Upper lobe of left lung (tissue), 6 donors: ENCODE measurements at places on chromosomes 5 and 9. TPM values are rescaled to one million over a fixed set of nuclear protein-coding genes. Genes with fewer than 3 reads are reported as not detected.

The FSD1L gene
- 7.6 TPM for total RNA-seq

The TXNDC15 gene
- total RNA-seq: 58.8 TPM

The BTNL3 gene
- 0.57 TPM for total RNA-seq

The TSPAN17 gene
- total RNA-seq: 20.1 TPM

DNA sequence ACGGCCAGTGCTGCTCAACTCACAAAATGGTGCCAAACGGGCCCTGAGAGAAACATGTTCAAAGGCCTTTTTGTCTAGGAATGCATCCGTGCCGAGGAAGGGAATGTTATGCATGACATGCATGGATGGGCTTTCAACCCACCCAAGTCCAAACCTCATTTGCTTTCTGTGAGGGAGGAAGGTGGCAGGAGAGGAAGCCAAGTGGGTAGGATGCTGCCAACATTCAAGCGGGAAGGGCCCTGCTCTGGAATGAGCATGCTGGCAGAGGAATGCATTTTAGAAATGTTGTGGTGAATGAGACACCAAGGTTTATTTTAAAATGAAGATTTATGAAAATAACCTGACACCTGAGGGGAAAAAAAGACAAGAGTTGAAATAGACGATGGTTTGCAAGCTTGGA lies 479.1 kb downstream of the CCDC171 start:
- H3K27me3 ChIP-seq: no peaks in the 10 kb centered on the region
- no peak overlapping the region for H3K4me3 ChIP-seq
- no peaks in the 10 kb centered on the region for H3K4me1 ChIP-seq

DNA sequence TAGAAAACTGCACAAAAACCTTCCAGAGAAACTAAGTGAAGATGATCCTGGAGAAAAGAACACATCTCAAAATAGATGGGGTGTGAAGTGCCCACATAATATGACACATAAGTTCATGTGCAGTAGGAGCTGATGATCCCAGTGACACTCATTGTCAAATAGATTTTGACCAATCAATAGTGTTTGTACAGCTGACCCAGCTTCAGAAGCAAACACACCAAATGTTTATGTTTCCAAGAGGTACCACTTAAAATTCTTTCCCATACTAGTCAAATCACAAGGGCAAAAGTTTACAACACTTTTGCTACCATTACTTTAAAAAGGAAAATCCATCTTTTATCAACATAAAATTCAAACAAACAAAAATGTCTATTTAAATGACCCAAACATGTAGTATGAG lies 175.0 kb downstream of the MLLT3 start:
- H3K36me3 ChIP-seq: no peaks in the 10 kb centered on the region
- no peaks in the 10 kb centered on the region for H3K4me1 ChIP-seq
- DNase-seq: no peak
- H3K4me3 ChIP-seq: no peak overlapping the region
- no peak overlapping the region for H3K27ac ChIP-seq

- no peak overlapping the region for H3K4me3 ChIP-seq
- no peaks in the 10 kb centered on the region for H3K27me3 ChIP-seq
- H3K27ac ChIP-seq: no peak overlapping the region
- no peaks in the 10 kb centered on the region for H3K4me1 ChIP-seq
- DNase-seq: no peak
- H3K36me3 ChIP-seq: no peaks in the 10 kb centered on the region
Observed at GRCh38 chr9:77447646-77448045, 200.5 kb downstream of the GNA14 start.

DNA sequence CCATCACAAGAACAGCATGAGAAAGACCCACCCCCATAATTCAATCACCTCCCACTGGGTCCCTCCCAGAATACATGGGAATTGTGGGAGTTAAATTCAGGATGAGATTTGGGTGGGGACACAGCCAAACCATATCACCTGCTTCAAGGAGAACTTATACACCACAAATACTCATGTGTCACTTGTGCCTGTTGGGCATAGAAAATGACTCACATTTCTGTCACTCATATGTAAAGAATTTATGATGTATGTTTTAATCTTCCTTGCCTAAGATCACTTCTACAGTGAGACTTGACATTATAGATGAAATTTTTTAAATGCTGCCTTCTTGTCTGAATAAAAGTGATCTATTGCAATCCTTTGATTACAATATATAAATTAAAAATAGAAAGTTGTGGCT lies 23.0 kb upstream of the PRDM6 start:
- no peak for DNase-seq
- no peaks in the 10 kb centered on the region for H3K36me3 ChIP-seq

DNA sequence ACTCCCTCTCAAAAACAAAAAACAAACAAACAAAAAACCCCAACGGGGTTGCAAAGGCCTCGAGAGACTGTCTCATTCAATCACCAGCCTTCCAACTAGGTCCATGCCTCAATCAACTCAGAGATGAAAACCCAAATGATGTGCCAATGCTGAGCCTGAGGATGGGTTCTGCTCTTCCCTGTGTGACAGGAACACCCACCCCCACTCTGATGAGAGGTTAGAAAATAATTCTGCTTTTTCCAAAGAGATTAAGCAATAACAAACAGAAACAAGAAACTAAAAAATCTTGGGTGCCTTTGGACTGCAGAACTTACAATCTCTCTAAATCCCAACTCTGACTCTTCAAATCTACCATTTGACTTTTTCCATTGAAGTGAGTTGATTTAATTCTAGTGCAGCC lies 25.5 kb upstream of the FBP1 start:
- peaks cover 3% of the 10 kb centered on the region for H3K4me1 ChIP-seq
- H3K27me3 ChIP-seq: no peaks in the 10 kb centered on the region
- no peak overlapping the region for H3K27ac ChIP-seq

- no peak for DNase-seq
- no peak overlapping the region for H3K27ac ChIP-seq
- no peak overlapping the region for H3K4me3 ChIP-seq
- H3K27me3 ChIP-seq: no peaks in the 10 kb centered on the region
Observed at GRCh38 chr9:4287886-4288588, 11.8 kb downstream of the GLIS3 start.

- H3K4me3 ChIP-seq: peak overlapping the region; percentile 67
- H3K36me3 ChIP-seq: no peaks in the 10 kb centered on the region
- no peak for DNase-seq
Observed at GRCh38 chr9:136328622-136329041, 1.3 kb downstream of the GPSM1 start.

DNA sequence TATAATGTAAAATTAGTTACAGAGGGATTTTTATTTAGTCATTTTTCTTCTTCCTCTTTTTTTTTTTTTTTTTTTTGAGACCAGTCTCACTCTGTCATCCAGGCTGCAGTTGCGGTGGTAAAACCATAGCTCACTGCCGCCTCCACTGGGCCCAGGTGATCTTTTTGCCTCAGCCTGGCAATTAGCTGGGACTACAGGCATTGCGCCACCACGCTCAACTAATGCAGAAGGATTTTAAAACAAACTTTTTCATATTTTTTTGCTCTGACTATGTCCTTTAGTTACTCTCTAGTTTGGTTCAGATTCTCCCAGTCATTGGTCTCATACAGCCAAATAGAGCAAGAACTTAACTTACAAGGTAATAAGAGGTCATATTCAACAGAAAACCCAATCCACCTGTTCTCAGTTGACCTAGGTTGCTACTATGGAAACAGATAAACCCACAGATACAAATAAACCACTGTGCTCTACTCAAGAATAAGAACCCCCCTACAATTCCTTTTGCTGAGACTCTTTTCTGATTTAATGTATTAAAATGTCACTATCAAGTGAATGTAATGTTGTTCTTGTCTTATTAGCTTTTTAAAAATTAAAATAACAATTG lies 50.1 kb upstream of the TTC39B start:
- no peak overlapping the region for H3K4me3 ChIP-seq
- H3K36me3 ChIP-seq: no peaks in the 10 kb centered on the region
- no peak for DNase-seq
- H3K27ac ChIP-seq: no peak overlapping the region
- no peaks in the 10 kb centered on the region for H3K27me3 ChIP-seq

- H3K27ac ChIP-seq: no peak overlapping the region
- H3K36me3 ChIP-seq: no peaks in the 10 kb centered on the region
- no peaks in the 10 kb centered on the region for H3K27me3 ChIP-seq
- no peak overlapping the region for H3K4me3 ChIP-seq
Observed at GRCh38 chr5:27328480-27328879, 290.1 kb upstream of the CDH9 start.

GRCh38 chr5:72451741-72452505 lies 55.3 kb downstream of the ZNF366 start:
- DNase-seq: no peak
- H3K36me3 ChIP-seq: peaks cover 32% of the 10 kb centered on the region
- H3K4me1 ChIP-seq: peaks cover 36% of the 10 kb centered on the region
- peak overlapping the region; percentile 81 for H3K27ac ChIP-seq
- no peaks in the 10 kb centered on the region for H3K27me3 ChIP-seq

GRCh38 chr5:157245886-157246285 lies 20.0 kb upstream of the CYFIP2 start:
- no peaks in the 10 kb centered on the region for H3K36me3 ChIP-seq
- no peak for DNase-seq
- H3K27me3 ChIP-seq: no peaks in the 10 kb centered on the region
- no peak overlapping the region for H3K4me3 ChIP-seq
- H3K27ac ChIP-seq: no peak overlapping the region

DNA sequence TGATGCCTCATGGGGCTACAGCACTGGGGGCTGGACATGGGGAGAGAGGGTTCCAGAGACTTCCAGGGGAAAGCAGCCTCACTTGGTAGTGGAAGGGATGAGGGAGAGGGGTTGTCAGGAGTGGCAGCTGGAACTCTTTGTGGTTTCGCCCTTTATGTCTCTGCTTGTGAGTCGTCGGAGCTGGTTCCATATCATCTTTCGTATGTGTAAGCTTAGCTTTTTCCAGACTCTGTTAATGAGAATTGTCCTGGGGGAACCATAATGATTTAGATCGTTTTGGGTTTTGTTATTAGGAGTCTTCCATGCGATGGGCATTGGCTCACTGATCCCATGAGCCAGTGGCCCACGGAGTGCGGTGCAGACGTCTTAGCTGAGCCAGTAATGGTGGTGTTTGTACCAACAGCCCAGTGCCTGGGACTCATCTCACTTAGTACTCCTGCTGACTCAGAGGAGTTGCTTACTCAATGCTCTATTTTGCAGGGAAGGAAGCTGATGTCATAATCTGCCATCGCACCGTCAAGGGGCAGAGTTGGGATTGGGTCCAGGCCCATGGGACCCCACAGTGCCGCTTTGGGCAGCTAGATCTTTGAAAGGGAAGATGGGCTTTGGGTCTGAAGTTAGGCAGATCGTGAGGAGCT lies 48.5 kb downstream of the NEK6 start:
- peaks cover 6% of the 10 kb centered on the region for H3K4me1 ChIP-seq
- H3K36me3 ChIP-seq: no peaks in the 10 kb centered on the region
- no peaks in the 10 kb centered on the region for H3K27me3 ChIP-seq
- no peak for DNase-seq
- H3K4me3 ChIP-seq: no peak overlapping the region

DNA sequence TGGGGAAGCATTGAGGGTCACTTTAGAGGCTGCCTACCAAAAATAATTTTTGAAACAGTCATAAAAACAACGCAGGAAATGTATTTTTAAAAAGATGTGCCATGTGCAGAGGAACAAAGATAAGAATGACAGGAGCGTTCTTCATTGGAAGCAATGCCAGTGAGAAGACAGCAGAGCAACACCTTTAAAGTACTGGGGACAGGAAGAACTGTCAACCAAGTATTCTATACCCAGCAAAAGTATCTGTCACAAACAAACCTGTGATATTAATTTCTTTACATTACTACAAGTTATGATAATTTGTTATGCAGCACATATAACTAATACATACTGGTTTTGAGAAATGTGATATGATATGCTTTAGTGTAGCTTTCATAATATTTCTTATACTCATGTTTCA lies 675.6 kb downstream of the IRX1 start:
- DNase-seq: no peak
- H3K4me3 ChIP-seq: no peak overlapping the region
- no peak overlapping the region for H3K27ac ChIP-seq

DNA sequence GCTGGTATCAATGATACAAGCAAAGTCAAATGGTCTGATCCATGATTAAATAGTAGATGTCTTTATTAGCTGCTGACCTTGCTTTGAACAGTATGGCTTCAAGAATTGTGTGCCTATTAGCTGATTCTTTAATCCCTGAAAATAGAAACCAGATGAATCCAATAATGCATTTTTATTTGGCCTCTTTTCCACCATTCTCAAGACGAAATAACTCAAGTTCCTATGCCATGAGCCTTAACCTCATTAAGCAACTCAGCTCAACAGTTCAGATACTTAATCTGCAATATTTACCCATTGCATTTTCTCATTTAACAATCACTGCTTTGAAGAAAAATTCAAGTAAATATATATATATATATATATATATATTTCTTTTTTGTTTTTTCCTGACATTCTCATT lies 588.6 kb upstream of the MEF2C start:
- H3K36me3 ChIP-seq: no peaks in the 10 kb centered on the region
- no peak for DNase-seq
- H3K27me3 ChIP-seq: no peaks in the 10 kb centered on the region
- no peak overlapping the region for H3K27ac ChIP-seq
- no peak overlapping the region for H3K4me3 ChIP-seq

- H3K36me3 ChIP-seq: no peaks in the 10 kb centered on the region
- DNase-seq: no peak
- H3K4me3 ChIP-seq: no peak overlapping the region
Observed at GRCh38 chr9:100492952-100493351, 20.0 kb downstream of the TMEFF1 start.

GRCh38 chr9:112025850-112026249 lies 129.2 kb downstream of the UGCG start:
- no peaks in the 10 kb centered on the region for H3K36me3 ChIP-seq
- peaks cover 14% of the 10 kb centered on the region for H3K4me1 ChIP-seq
- no peak overlapping the region for H3K27ac ChIP-seq
- H3K27me3 ChIP-seq: no peaks in the 10 kb centered on the region
- no peak for DNase-seq
